MG63 (cell line): ENCODE measurements at places on chromosomes 12 and 14. TPM values are rescaled to one million over a fixed set of nuclear protein-coding genes. Genes with fewer than 3 reads are reported as not detected.

The MYH6 gene
- total RNA-seq, result not detected in 2 replicates

The FSCB gene
- not detected in 2 replicates for total RNA-seq

The RNF212B gene
- total RNA-seq, result not detected in 2 replicates

The NFKBIA gene
- 37.1 and 76.7 TPM in 2 replicates for total RNA-seq

The ADAM20 gene
- total RNA-seq, result not detected in 2 replicates

The LRP1-AS gene
- total RNA-seq, result not detected in 2 replicates

The AICDA gene
- not detected in 2 replicates for total RNA-seq

The NDUFB1 gene
- total RNA-seq, result 29.7 and 177 TPM in 2 replicates

The KCNA1 gene
- total RNA-seq, result not detected in 2 replicates

The LYZ gene
- not detected in 2 replicates for total RNA-seq

The TNFAIP2 gene
- 86.5 and 90.4 TPM in 2 replicates for total RNA-seq

The PLEK2 gene
- 2.2 TPM in 1 of 2 replicates, not detected in the other for total RNA-seq

The KCNK10 gene
- not detected in 2 replicates for total RNA-seq

The OLR1 gene
- 8.6 and 15.3 TPM in 2 replicates for total RNA-seq

The CMKLR1 gene
- 1.3 and 1.5 TPM in 2 replicates for total RNA-seq
